Endothelial cell (in vitro differentiated cells): ENCODE measurements at places on chromosomes 16 and 17.

- no peak for DNase-seq
These were observed 222.3 kb upstream of the TNRC6C start for GRCh38 chr17:77736199-77736585.

GRCh38 chr17:37373530-37374159 lies 2.1 kb upstream of the C17orf78 start:
- DNase-seq: peak; percentile 63

DNA sequence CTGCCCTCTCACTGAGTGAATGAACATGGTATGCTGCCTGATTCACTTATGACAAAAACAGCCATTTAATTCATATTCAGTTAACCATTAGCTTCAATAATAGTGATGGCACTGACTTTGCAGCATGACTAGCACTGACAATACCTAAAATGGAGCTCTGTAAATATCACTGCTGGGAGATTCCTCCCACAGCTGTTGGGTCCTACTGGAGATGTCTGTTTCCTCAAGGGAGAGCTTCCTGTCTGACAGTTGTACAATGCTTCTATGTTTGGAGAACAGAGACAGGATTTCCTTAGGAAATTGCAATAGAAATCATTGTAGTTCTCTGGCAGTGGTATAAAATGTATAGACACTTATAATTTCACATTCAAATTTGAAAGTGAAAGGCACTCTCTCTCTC lies 695.9 kb upstream of the CDH8 start:
- DNase-seq: no peak

- DNase-seq: peak; percentile 83
These were observed 95.7 kb downstream of the ABCC6 start for GRCh38 chr16:16127469-16128116.

- DNase-seq: no peak
These were observed 68.0 kb downstream of the ZFHX3 start for GRCh38 chr16:72979974-72980373.

DNA sequence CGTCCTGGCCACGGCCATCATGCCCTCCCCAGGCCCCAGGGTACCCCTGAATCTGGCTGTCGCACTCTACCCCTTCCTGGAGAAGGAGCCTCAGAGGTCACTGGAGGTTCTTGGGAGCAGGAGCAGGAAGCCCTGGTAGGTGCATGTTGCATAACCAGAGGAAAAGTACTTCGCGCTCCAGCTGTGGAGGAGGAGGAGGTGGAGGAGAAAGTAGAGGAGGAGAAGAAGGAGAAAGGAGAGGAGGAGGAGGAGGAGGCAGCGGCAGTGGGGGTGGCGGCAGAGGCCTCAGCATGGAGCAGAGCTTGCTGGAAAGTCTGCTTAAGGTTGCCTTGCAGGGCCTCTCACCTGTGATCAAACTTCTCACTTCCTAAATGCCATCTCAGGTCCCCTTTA lies 61.8 kb downstream of the BAIAP2 start:
- no peak for DNase-seq

DNA sequence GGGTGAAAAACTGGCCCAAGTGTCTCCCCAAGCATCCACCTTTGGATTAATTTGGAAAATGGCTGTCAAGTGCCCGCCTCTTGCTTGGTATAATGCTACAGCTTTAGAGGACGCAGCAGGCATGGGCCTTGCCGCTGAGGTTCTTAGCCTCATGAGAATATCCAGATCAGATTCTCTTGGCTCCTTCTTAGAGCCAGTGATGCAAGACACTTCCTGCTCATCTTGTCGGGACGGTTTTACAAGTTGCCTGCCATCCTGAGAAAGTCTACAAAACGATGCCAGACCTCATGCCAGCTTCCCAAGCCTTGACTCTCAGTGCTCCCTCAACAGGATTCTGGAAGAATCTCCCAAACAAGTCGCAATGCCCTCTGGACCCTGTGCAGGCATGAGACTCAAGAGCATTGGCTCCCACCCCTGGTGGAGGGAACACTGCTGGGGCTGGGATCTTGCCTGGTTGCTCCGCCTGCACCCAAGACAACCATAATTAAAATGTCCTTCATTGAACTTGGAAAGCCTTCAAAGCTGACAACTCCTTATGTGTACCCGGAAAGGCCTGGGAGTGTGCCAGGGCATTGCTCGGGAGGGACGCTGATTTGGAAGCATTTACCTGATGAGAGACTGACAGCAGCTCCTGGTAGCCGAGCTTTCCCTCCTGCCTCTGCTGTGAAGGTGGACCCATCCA lies 25.8 kb upstream of the STH start:
- DNase-seq: no peak

DNA sequence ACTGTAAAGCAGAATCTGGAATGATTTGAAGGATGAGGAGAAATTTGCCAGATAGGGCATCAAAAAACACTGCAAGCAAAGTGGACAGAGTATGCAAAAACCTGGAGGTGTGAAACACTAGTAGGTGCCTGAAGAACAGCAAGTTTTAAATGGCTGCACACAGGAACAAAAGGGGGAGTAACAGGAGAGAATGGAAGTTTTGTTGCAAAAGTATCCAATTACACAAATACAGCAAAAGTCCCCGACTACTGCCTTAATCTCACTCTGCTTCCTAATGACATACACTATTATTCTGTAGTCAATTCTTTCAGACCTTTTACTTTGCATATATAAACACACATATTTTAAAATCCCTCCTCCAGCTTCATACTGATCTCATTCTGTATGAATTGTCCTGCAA lies 1.5 kb downstream of the HEATR6 start:
- DNase-seq: no peak

GRCh38 chr16:1812732-1813163 lies 13.9 kb downstream of the HAGH start:
- DNase-seq: peak; percentile 52

DNA sequence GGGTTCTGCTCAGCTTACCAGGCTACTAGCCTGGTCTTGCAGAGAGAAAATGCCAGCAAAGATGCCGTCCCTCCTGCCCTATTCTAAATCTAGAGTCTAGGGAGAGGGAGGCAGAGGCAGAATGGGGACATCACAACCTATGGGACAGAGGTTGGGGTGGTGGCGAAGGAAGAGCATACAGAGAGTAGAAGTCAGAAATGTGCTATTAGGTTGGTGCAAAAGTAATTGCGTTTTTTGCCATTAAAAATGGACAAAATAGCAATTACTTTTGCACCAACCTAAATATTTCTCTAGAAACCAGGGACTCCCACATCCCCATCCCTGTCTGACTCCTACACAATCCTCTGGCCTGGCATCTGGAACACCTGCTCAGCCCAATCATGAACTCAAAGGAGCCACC lies 127.7 kb downstream of the GAS7 start:
- DNase-seq: no peak

GRCh38 chr16:85738923-85739715 lies 11.8 kb downstream of the C16orf74 start:
- no peak for DNase-seq

- DNase-seq: no peak
These were observed 20.1 kb downstream of the EPOP start for GRCh38 chr17:38654411-38655398.

GRCh38 chr17:8391711-8392110 lies 5.9 kb downstream of the RNF222 start:
- no peak for DNase-seq

GRCh38 chr16:525123-525519 lies 2.4 kb upstream of the CAPN15 start:
- no peak for DNase-seq

DNA sequence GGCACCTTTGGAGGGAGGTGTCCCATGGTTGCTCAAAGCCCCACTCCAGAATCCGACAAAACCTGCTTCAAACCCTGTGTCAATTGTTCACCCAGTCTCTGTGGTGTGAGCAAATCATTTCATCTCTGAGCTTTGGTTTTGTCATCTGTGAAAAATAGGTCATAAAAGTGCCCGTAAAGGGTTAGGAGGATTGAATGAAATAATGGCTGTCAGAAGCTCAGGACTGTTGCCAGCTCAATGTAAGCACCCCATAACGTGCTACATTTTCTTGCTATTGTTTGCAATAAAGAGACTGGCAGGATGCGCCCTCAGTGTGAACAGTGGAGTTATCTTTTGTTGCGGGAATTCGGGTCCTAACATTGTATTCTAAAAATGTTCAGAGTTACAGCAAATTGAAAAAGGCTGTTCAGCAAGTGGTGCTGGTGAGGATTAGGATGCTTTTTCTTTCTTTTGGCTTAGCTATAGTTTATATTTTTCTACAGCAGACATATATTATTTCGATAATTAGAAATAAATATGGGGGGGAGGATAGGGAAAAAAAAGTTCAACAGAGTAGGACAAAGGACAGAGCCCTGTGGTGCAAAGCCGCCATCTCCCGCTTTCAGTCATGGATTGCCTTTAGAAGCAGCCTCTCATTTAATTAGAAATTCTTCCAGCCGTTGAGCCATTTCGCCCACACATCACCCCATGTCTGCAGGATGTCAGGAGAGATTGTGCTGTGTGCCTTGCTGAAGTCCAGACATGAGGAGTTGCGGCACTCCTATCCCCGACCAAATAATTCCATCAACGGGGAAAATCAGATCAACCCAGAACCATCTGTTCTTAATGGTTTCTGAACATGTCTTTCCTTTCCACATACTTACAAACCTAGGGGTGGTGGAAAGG lies 20.9 kb upstream of the PYY start:
- DNase-seq: no peak

- no peak for DNase-seq
These were observed 177.0 kb downstream of the IRF8 start for GRCh38 chr16:86075839-86076440.

GRCh38 chr17:61168506-61168905 lies 231.1 kb upstream of the TBX2 start:
- DNase-seq: no peak

DNA sequence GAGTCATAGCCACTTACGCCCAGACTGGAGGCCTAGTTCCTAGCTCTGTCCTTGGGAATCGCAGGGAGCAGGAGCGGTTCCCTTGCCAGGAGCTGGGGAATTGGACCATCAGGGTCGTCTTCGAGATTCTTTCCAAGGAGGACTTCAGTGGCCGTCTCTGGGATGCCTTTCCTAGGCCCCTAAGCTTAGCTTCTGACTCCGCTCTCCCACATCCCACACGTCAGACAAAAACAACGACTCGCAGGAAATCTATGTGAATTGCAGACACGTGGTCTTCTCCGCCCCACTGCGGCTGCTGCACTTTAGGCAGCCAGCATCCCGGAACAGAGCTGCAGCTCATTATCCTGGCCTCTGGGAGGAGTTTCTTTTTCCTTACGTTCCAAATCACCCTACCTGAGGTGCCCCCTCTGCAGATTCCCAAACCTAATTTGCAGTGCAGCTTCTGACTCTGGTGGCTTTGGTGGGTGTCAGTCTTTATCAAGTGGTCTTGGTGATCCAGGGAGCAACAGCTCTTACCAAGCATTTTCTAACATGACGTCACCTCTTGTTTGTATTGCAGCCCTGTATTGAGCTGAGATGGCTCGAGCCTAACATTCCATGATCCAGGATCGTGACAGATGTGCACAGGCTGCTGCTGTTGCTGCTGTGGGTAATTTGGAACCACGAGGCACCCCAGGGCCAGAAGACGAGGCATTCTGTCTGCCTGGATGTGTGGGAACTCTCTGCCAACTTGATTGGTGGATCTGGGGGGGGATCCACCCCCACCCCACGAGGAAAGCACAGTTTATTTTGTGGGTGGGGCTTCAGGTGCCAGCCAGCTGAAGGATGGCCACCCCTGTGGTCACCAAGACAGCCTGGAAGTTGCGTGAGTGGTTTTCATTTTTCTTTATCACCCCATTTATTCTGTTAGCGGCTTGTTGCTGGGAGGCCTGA lies 1.1 kb downstream of the KATNB1 start:
- peak; percentile 51 for DNase-seq

- no peak for DNase-seq
These were observed 180.1 kb upstream of the SDK2 start for GRCh38 chr17:73824321-73824720.

- no peak for DNase-seq
These were observed 16.4 kb downstream of the CDH5 start for GRCh38 chr16:66382966-66383299.

DNA sequence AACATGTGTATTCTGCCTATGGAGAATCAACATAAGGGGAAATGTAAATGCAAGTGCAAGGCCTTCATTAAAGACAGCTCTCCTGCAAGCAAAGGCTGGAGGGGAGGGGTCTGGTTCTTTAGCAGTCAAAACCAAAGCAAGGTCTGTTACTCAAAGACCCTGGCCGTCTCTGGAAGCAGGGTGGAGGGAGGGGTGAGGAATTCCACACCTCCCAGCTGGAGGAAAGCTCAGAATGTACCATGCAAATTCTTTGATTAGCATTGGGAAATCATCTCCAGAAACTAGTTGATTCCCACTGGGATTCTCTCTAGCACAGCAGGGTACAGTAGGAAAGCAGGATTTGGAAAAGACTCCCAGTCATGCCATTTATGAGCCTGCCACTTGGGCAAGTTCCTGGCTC lies 77.3 kb upstream of the ASIC2 start:
- DNase-seq: no peak

DNA sequence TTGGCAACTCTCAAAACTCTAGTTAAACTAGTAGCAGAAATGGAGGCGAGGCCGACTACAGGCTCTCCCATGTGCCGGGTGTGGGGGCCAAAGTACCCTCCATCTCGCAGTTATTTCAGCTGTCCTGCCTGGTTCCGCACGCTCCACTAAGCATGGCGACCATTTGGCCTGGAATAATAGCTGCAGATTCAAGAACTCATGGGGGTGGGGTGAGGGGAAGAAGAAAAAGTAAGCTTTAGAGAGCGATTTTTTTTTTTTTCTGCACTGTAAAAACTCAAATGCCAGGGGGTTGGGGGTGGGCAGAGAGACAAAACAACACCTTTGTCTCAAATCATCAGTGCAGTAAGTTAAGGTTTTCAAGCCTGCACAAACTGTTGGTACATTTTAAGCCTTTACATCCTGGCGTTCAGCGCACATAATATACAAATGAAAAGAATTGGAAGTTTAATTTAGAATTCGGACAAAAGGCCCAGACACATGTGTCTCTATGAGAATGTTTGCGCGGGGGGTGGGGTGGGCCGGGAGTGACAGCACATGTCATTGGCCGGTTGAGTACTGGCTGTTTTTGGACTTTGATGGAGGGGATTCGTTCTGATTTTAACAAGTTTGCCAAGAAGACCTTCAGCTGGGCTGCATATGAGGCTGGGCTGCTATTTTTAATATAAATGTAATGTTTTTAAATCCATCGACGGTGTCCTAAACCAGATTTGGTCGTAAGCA lies 694.7 kb upstream of the SALL1 start:
- DNase-seq: no peak

DNA sequence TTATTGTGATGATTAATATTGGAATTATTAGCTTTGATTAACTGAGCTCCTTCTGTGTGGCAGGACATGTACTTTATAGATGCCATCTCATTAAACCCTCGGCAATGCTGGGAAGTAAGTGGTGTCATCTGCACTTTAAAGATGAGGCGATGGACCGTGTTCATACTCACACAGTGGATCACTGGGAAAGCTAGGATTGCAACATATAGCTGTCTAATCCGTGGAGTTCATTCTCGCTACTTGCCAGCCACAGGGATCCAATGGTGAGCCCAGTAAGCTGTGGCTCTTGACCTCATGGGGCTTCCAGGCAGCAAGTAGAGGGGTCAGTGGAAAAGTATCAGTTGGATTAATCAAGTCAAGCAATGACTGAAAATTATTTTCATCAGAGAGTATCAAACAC lies 587.9 kb downstream of the CDH13 start:
- DNase-seq: no peak
